GM12892 (cell line): ENCODE measurements at places on chromosomes 11 and 22.

DNA sequence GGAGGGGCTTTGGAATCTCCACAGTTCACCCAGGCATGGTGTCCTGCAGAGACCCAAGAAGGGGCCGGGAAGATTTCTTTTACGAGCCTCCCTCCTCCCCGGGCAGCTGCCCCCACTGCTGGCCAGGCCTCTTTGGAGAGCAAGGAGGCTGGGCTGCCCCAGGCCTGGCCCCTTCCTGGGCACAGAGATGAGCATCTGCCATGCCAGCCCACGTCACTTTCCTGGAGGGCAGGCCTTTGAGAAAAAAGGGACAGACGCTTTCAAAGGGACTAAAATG lies 60.5 kb upstream of the FGF3 start:
- no peak for DNase-seq

DNA sequence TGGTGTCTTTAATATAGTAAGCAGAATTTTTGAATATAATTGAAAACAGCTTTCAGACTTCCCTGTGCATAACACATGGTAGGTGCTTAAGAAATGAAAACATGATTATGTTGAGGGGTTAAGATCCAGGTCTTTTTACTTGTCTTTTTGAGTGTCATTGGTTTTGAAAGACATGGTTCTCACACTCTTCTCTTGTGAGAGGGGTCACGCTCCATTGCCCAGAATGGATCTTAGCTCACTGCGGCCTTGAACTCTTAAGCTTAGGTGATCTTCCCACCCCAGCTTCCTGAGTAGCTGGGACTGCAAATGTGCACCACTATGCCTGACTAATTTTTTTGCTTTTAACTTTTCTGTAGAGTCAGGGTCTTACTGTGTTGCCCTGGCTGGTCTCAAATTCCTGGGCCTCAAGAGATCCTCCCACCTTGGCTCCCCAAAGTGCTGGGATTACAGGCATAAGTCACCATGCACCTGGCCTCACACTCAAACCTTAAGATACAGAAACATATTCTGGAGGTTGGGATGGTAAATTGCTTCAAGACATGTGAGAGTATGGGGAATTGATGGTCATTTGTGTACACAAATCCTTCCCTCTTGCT lies 1.4 kb downstream of the SPCS2 start:
- DNase-seq: no peak

DNA sequence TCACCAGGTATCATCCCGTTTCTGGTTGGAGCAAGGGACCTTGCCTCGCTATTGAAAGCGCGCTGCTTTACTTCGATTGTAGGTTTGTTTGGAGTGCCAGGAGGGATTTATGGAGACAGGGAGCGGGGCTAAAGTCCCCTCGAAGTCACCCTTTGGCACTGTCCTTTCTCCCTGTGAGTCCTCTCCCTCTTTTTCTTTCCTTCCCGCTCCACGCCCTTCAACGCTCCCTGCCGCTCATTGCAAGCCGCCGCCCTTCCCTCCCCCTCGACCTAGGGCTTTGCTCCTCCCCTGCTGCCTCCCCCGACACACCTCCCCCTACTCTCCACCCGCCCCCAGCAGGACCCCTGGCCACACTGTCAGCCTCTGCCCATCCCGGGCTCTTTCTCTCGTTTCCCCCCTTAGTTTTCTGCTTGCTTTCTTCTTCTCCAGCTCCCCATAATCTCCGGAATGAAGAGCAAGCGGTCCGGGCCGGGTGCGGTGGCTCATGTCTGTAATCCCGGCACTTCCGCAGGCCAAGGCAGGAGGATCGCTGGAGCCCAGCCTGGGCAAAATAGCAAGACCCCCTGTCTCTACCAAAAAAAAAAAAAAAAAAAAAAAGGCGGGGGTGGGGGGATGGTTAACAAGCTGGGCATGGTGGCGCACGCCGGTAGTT lies 41.0 kb downstream of the AHNAK start:
- DNase-seq: no peak

- DNase-seq: no peak
These were observed 77.0 kb downstream of the PRMT3 start for GRCh38 chr11:20464518-20464917.
